ENCODE measurements at places on chromosomes 13 and 19. TPM values are rescaled to one million over a fixed set of nuclear protein-coding genes. Genes with fewer than 3 reads are reported as not detected.

DNA sequence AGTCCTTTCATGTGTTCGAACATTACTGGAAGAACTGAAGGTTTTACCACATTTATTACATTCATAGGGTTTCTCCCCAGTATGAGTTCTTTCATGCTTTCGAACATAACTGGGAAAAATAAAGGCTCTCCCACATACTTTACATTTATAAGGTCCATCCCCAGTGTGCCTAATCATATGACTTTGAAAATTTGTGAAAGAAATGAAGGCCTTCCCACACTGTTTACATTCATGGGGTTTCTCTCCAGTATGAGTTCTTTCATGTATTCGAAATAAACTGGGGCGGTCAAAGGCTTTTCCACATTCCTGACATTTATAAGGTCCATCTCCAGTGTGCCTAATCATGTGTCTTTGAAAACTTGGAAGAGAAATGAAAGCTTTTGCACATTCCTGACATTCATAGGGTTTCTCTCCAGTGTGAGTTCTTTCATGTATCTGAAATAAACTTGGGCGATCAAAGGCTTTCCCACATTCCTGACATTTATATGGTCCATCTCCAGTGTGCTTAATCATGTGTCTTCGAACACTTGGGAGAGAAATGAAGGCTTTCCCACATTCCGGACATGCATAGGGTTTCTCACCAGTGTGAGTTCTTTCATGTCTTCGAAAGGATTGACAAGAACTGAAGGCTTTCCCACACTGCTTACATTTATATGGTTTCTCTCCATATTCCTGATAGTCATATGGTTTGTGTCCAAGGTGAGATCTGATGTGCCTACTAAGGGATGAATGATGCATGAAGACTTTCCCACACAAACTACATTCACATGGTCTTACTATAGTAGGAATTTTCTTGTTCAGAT, 24.0 kb downstream of the ZNF564 start:
- no peak for DNase-seq

Gene KLK3
- total RNA-seq, result not detected

GRCh38 chr13:75076476-75076875, 405.5 kb downstream of the TBC1D4 start:
- DNase-seq, result no peak

GRCh38 chr13:106619688-106620555, 52.0 kb upstream of the ARGLU1 start:
- no peak for DNase-seq

GRCh38 chr19:4684312-4685095, 14.4 kb upstream of the MYDGF start:
- no peak for DNase-seq

Gene CEACAM4
- total RNA-seq, result not detected

DNA sequence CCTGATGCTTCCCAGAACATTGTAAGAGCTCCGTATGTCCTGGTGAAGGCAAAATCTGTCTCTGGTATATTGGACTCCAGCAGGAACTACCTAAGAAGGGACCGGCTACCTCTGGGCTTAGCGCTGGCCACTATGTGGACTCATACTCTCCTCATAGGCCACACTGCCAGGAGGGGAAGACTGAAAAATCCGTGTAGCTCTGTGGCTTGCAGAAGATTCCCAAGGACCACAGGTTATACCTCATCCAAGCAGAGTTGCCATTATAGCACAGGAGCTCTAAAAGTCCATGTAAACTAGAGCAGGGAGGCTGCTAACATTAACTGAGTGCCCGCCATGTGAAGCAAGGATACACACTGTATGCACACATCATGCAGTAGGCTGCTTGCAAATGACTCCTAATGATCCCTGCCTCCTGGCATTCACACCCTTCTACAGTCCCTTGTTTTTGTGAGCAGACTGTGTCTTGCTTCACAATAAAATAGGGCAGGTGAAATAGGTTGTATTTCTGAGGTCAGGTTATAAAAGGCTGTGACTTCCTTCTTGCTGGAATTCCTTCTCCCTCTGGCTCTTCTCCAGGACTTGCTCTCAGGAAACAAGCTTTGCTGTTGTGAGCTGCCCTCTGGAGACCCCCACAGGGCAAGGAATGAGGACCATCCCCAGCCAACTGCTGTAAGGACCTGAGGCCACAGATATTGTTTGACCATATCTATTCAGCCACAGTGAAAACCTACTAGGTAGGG, 192.6 kb upstream of the UBL3 start:
- DNase-seq, result no peak

DNA sequence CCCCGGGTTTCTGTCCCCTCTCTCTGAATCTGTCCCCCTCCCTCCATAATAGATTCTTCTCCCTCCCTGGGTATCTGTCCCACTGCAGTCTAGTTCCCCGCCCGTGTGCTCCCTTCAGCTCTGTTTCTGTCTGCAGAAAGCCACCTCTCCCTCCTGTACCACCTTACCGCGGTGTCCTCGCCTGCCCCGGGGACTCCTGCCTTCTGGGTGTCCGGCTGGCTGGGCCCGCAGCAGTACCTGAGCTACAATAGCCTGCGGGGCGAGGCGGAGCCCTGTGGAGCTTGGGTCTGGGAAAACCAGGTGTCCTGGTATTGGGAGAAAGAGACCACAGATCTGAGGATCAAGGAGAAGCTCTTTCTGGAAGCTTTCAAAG, 1.3 kb downstream of the FCGRT start:
- DNase-seq, result no peak

Gene C19orf85
- total RNA-seq, result not detected

Gene NXNL1
- not detected for total RNA-seq

- DNase-seq, result no peak
Observed at GRCh38 chr19:1616396-1616795, 11.1 kb upstream of the UQCR11 start.

Gene RFPL4A
- total RNA-seq, result 0.58 TPM
